Gastrocnemius medialis (tissue), 4 donors: ENCODE measurements at places on chromosomes 13 and 19. TPM values are rescaled to one million over a fixed set of nuclear protein-coding genes. Genes with fewer than 3 reads are reported as not detected.

Gene RNF113B
- not detected for total RNA-seq

- DNase-seq = no peak
Observed at GRCh38 chr19:32877323-32877912, 7.9 kb upstream of the SLC7A9 start.

Gene EDNRB
- 18.9 TPM for total RNA-seq

GRCh38 chr13:28792992-28793391 is 27.1 kb upstream of the MTUS2 start:
- DNase-seq = no peak

- DNase-seq = no peak
Observed at GRCh38 chr13:65926750-65927171, 1303.4 kb downstream of the PCDH9 start.

DNA sequence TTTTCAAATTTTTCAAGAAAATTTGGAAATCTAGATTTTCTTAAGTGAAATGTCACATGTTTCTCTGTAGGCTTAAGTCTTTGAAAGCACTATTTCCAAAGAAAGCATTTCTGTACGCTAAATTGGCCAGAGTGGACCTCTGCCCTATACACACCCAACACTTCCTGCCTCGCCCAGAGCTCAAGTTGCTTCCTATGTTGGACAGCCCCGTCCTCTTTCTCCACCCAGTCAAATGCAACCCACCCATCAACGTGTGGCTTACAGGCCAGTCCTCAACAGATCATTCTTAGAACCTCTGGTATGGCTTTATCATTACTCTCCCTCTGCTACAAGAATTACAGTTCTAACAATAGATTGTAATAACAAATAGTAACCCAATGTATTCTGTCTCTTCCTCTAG is 24.2 kb downstream of the KLF12 start:
- DNase-seq = no peak

Gene FAM216B
- total RNA-seq = not detected

Gene LGALS7B
- not detected for total RNA-seq

Gene PGLYRP1
- not detected for total RNA-seq

DNA sequence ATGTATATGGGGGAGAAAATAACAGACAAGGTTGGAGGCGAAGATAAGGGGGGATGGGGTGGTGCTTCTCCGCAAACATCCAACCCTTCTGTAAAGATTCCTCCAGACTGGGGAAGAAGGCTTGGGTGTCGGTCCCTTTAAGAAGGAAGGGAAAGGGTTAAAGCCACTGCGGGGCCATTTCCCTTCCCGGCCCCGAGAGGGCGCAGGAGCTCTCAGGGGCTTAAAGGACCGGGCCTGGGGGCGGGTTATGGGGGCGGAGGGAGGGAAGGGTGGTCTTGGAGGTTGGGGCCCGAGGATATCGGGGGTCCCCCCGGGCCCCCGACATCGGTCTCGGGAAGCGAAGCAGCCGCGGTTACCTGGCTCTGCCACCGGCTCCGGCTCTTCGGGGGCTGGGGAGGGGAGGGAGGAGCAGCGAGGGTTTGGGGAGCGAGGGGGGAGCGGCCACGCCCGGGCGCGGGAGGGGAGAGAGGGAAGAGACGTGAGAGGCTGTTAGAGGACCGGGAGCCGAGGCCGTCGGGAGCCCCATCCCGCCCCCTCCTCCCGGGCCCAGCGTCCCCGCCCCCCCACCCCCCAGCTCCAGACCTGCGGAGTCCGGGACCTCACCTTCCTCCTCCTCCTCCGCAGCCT is 2.8 kb downstream of the TNNT1 start:
- no peak for DNase-seq

Gene N4BP2L1
- total RNA-seq = 10.0 TPM

DNA sequence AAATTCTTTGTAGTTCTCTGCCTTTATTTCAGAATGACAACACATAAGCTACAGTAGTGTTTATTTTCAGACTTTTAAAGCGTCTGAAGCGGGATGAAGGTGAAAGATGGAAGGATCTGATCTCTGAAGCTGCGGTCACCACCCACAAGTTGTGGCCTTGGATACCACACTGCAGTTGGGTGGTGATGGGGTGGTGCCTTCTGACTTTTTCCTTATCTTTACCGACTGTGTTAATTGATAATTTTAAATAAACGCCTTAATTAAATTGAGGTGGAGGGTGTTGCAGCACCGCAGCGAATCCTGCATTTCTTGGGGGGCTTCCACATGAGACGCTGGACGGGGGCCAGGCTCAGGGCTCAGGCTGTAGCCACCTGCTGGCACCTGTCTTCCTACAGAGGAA is 1.3 kb downstream of the TFDP1 start:
- DNase-seq = no peak

Gene MBD3L2
- total RNA-seq = not detected

GRCh38 chr19:13797870-13798269 is 2.6 kb downstream of the ZSWIM4 start:
- DNase-seq = no peak

- no peak for DNase-seq
Observed at GRCh38 chr19:14558370-14559066, 13.3 kb downstream of the NDUFB7 start.

Gene TMEM255B
- 0.72 TPM for total RNA-seq

- DNase-seq = no peak
Observed at GRCh38 chr19:6709549-6709948, 10.9 kb downstream of the C3 start.

GRCh38 chr19:38721979-38722773 is 22.1 kb downstream of the CAPN12 start:
- DNase-seq = no peak

DNA sequence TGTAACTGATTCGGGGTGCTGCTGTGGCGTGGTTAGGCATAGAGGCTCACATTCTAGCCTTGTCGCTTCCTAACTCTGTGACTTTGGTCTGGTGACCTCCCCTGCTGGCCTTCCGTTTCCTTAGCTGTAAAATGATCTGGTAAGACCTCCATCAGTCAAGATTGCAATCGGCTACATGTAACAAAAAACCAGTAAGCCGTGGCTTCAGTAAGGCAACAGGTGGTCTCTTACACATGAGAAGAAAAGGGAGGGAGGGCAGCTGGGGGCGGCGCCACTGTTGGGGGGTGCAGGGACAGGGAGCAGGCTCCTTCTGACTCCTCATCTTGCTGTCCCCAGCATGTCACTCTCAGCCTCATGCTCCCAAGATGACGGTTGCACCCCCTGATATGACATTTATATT is 148.0 kb downstream of the SIPA1L3 start:
- no peak for DNase-seq

Gene TMEM91
- 13.6 TPM for total RNA-seq

- DNase-seq = no peak
Observed at GRCh38 chr19:6030214-6030507, 52.2 kb upstream of the RANBP3 start.

- DNase-seq = no peak
Observed at GRCh38 chr13:78625384-78625783, 22.0 kb upstream of the POU4F1 start.

GRCh38 chr13:69935043-69935442 is 172.6 kb upstream of the ATXN8OS start:
- no peak for DNase-seq

GRCh38 chr19:56577719-56578602 is 10.7 kb downstream of the ZNF470 start:
- DNase-seq = no peak

Gene ZSWIM9
- 2.3 TPM for total RNA-seq

DNA sequence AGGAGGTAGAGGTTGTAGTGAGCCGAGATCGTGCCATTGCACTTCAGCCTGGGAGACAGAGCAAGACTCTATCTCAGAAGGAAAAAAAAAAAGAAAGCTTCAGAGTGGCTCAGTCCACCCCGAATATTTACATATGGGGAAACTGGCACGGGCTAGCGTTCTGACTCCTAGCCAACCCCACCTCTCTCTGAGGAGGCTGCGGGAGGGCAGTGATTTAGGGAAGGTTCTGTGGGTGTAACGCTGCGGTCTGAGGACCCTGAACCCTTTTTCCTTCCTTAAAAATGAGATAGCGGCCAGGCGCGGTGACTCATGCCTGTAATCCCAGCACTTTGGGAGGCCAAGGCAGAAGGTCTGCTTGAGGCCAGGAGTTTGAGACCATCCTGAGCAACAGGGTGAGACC is 5.0 kb downstream of the LRRC25 start:
- DNase-seq = no peak

- DNase-seq = no peak
Observed at GRCh38 chr19:55441319-55441691, 1.8 kb downstream of the SHISA7 start.

DNA sequence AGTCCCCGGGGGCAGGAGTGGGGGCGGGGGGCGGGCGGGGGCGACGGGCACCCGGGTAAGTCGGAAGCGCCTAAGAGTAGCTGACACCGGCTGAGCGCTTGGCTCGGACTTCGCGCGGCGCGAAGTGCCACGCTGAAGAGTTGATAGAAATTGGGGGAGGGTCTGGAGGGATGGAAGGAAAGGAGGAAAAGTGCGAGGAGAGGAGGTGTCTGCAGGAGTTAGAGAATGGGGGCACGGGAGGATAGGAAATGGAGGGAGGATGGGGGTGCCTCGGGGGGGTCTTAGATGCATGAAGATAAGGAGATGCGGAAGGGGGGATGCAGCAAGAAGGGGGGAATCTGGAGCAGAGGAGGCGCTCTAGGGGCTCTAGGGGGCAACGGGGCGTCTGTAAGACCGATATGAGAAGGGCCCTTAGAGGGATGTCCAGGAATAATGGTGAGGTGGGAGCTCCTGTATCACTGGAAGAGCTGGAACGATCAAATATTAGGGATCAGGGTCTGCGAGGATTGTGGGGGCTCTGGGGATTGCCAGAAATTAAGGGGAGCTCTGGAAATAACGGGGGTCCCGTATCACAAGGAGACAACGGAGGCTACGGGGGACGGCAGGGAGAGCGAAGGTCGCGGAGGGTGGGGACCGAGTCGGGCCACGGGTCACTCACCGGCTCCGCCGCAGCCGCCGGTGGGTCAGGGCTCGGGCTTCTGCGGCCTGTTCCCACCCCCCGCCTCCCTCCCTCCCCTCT is at the start of gene MYPOP:
TSS of gene MYPOP (minus strand) at position 702 of the 739 bp plus-strand sequence. CDS start 840 bp downstream, outside the sequence.
- no peak for DNase-seq

DNA sequence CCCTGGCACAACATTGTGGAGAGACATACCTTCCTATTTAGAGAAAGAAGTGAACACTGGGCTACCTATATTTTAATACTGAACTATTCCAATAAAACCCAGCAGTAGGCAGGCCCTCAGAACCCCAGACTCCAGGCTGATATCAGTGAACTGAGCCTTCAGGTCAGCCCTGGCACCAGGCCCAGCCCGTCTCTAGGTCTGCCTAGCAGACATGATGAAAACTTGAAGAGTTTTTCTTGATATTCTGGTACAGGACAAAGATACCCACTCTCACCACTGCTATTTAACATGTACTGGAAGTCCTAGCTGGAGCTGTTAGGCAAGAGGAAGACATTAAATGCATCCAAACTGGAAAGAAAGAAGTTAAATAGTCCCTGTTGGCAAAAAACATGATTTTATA is 396.6 kb upstream of the SPRY2 start:
- no peak for DNase-seq

DNA sequence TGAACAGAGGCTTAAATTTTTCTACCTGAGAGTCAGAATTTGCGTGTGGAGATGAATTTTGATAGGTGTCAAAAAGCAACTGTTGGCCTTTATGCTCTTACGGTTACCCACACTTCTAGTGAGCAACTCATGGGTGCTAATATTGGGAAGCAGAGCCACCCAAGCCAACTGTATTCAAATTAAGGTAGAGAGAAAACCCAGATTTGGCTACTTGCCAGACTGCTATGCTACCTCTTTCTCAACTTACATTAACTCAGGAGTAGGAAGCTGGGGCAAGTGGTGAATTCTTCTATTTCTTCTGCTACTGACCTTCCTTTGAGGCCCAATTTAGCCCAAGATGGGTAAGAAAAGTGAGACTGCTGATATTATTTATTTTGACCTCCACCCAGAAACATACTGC is 83.9 kb downstream of the OLFM4 start:
- DNase-seq = no peak

- DNase-seq = no peak
Observed at GRCh38 chr19:3698386-3698950, 1.8 kb downstream of the PIP5K1C start.

DNA sequence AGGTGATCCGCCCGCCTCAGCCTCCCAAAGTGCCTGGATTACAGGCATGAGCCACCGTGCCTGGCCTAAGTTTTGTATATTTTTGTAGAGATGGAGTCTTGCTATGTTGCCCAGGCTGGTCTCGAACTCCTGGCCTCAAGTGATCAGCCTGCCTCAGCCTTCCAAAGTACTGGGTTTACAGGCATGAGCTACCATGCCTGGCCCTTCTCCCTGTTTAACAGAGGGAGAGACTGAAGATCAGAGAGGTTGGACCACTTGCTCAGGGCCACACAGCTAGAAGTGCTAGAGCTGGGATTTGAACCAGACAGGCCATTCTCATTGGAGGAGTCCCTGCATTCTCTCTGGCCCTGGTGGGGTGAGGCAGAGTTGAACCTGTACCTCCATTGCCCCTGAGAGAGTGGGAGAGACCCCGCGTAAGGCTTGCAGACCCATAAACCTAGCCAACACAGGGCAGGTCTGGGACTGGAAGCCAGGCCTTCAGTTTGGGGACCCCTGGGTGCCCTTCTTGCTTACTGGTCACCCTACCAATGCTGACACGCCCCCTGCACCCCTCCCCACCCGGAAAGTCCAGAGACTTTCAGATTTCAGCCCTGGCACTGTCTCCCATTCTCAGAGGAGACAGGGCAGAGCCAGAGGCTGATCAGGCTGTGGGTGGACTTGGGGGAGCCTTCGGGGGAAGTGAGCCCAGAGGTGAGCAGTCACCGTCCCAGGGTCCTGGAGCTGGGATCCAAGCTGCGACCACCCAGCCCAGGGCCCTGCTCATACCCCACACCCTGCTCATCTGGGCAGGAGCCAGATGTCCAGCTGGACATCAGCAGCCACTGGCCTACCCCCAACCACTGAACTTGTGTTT is 13.3 kb downstream of the TTYH1 start:
- DNase-seq = no peak

DNA sequence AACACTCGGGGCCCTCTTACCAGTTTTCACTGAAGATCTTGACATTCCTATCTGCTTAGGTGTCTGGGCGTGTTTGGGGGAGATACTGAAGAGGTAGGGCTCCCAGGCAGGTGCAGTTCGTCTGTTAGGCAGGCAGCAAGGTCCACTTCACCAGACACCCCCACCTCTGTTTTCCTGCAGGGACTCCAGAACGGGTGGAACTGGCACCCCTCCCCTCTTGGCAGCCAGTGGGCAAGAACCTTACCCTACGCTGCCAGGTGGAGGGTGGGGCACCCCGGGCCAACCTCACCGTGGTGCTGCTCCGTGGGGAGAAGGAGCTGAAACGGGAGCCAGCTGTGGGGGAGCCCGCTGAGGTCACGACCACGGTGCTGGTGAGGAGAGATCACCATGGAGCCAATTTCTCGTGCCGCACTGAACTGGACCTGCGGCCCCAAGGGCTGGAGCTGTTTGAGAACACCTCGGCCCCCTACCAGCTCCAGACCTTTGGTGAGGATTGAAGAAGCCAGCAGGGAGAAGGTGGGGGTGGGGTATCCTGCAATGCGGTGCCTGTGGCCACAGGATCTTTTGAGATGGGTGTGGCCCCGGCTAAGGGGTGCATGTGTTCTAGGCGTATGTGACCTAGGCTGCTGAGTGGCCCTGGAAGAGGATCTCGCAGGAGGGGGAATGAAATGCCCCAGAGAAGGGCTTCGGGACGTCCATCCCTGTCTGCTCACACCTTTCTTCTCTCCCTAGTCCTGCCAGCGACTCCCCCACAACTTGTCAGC is 3.3 kb upstream of the ICAM4 start:
- no peak for DNase-seq
